ENCODE measurements at places on chromosomes 12 and 14. TPM values are rescaled to one million over a fixed set of nuclear protein-coding genes. Genes with fewer than 3 reads are reported as not detected.

The SLCO1B3 gene
- not detected for total RNA-seq

The IGF1 gene
- total RNA-seq = 20.1 TPM

The PLXNC1 gene
- total RNA-seq = 4.4 TPM

The TBX3 gene
- total RNA-seq = 17.1 TPM

GRCh38 chr14:100538351-100539002 is 48.7 kb downstream of the BEGAIN start:
- peak; percentile 70 for DNase-seq

- DNase-seq = no peak
These were observed 78.4 kb downstream of the NRXN3 start for GRCh38 chr14:78248501-78249090.

DNA sequence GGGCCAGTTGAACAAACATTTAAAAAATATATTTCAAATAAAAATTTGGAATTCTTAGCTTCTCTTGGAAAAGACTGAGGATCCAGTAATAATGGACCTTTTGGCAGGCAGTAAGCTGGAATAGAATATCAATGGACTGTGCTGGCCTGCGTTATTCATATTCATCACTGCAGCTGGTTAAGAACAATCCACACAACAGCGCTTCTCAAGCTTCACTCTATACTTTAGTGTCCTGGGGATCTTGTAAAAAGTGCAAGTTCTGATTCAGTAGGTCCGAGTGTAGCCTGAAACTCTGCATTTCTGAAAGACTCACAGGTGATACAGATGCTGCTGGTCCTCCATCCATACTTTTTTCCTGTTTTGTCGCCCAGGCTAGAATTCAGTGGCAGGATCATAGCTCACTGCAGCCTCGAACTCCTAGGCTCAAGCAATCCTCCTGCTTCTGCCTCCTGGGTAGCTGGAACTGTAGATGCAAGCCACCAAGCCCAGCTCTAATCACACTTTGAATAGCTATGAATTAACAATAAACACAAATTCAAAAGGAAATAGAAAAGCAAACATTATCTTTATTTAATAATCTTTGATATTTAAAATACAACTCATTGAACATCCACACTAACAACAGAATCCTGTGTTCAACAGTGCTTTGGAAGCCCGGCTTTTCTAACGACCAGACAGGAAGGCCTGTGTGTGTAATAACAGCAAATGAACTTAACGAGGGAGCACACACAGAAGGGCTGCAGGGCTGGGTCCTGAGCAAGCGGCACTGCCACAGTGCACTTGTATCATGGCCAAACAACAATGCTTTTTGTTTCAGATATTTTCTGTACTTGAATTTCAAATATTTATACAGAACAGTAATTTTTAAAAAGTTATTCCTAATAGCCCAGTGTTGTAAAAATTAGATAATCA is 18.4 kb upstream of the TRIP11 start:
- no peak for DNase-seq

- no peak for DNase-seq
These were observed 119.6 kb upstream of the PTPRB start for GRCh38 chr12:70756791-70757190.

GRCh38 chr14:68695326-68695768 is 97.5 kb downstream of the ZFP36L1 start:
- peak; percentile 73 for DNase-seq

Measured in cardiac septum (tissue), 1 donor.